ENCODE measurements at places on chromosomes 7 and 10.

GRCh38 chr7:24036033-24036412, 248.0 kb upstream of the NPY start:
- DNase-seq: no peak

DNA sequence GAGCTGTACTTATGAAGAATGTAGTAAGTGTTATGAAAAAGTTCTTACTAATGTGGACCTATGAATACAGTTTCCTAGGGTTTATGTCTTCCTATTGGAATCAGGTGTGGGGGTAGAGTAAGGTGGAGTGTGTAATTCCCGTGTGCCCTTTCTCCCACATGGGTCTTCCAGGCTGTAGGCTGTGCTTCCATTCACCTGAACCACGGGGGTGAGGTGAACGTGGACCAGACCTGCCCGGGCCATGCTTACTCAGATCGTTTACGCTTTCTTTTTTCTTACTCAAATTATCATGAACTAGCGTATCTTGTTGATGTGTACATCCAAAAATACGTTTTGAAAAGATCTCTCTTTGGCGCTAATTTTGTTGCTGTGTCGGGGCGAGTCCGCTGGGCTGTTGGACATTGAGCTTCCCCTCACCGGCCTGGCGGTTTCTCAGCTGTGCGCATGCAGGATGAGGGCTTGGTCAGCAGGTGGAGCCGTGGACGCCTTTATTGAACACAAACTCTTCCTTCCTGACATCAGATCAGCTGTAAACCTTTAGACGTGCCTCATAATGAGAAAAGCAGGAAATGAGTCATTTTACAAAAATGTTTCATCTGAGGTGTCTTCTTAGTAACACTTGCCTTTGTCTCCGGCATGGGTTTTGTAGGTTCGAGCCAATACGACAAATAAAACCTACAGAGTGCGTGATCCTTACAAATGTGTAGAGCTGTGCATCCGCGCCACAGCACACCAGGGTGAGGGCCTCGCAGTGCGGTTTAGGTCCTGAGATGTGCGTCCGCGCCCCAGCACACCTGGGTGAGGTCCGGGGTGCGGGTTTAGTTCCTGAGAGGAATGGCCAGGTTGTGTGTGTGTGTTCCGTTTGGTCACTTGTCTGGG, 53.8 kb downstream of the WDR37 start:
- peak; percentile 71 for DNase-seq

GRCh38 chr10:84341538-84341856, 13.1 kb downstream of the CCSER2 start:
- no peak for DNase-seq

GRCh38 chr10:75395932-75396630, 5.5 kb downstream of the ZNF503 start:
- DNase-seq: peak; percentile 57

DNA sequence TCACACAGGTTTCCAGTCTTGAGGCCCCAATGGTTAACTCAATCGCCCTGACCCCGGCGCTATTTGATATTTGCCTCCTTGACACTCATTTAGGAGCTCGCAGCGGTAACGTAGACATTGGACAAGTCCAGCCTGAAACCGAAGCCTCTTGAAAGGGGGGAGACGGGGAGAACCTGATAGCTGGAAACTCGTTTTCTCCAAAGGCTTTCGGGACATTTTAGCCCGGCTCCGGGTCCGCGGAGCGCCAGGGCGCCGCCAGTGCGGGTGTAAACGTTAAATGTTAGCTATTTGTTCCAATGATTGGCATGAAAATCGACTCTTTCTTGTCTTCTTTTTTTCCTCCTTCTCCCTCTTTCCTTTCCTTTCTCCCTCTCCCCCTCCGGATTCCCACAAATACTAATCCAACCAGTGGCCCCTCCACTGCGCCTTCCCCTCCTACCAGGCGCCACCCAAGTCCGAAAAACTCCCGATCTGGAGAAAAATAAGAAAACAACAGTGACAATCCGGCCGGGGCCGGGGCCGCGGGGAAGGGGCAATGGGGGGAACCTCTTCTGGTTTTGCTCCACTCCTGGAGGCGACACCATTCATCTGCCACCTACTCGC, 17.2 kb upstream of the GATA3 start:
- DNase-seq: peak; percentile 14

DNA sequence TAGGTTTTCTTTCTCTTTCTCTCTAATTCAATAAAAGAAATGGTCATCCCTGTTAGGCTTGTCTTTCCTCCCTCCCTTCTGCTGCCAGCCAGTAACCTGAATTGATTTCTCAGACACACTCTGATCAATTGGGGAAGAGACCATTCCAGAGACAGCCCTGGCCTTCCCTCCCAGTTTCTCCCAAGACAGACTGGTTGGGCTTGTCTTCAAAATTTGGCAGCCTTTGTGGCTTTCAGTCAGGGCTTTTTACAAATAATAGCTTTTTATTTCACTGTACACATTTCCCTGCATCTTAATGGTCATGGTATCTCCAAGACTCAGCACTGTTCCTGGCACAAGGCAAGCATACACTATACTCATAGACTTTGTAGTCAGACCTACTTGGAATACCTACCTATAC, 33.9 kb downstream of the BCAP29 start:
- DNase-seq: peak; percentile 25

- peak; percentile 82 for DNase-seq
Measured at GRCh38 chr10:63707254-63707910, 186.2 kb downstream of the REEP3 start.

DNA sequence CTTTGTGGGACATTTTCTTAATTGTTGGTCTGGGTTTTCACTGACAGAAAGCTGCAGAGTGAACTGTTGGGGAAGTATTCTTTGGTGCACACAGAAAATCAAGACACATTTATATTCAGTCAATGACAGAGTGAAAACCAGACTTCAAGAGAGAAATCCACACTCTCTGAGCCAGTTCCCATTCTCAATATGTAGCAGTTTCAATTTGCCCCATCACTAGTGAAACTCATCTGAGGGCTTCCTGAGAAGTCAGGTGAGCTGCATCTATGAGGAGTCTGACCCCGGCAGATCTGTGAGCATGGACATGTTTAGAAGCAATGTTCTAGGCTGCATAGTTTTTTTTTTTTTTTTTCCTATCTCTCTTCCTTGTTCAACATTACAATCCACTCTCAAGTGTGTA, 163.7 kb upstream of the AHR start:
- no peak for DNase-seq

DNA sequence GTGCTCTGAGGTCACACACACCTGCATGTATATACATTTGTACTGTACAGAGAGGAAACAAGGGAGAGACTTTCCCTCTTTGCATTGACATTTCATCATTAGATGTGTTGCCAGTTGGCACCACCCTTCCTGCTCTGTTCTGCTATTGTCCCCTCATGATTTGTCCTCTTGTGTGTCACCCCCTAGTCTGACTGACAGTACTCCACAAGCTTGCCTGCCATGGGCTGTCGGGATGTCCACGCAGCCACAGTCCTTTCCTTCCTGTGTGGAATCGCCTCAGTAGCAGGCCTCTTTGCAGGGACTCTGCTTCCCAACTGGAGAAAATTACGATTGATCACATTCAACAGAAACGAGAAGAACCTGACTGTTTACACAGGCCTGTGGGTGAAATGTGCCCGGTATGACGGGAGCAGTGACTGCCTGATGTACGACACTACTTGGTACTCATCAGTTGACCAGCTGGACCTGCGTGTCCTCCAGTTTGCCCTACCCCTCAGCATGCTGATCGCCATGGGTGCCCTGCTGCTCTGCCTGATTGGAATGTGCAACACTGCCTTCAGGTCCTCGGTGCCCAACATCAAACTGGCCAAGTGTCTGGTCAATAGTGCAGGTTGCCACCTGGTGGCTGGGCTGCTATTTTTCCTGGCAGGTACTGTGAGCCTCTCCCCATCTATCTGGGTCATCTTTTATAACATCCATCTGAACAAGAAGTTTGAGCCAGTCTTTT, 9.4 kb downstream of the CLDN12 start:
- DNase-seq: no peak

DNA sequence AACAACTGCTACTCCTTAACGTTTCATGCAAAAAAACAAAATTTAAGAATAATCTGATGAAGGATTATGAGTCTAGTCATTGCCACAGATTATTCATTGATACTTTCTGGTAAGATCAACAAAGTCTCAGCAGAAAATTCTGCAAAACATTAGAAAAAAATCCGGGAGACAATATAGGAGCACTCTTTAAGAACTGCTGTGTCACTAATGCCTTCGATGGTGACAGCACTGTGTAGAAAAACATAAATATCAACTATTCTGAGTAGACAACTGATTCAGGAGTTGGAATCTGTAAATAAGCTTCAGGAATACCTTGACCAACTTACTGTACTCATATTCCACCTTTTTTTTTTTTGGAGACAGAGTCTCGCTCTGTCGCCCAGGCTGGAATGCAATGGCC, 69.0 kb downstream of the CYTH3 start:
- no peak for DNase-seq

- DNase-seq: peak; percentile 55
Measured at GRCh38 chr7:75971961-75972763, 22.2 kb downstream of the TMEM120A start.

DNA sequence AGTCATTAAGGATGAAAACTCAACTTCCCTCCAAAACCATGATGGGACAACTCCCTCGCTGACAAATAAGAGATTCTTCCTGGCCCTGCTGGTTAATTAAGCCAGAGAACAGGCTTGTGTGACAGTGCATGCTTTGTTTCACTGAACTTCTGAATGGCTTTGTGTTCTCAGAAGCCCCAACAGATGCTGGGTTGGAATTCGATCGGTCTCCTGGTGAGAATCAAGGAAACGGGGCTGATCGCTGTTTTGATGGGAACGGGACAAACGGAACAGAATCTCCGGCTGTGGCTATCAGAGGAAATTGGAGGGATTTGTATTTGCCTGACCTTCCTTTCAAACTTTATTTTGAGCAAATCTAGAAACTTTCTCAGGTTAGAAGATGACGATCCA, 145.0 kb downstream of the RNF216 start:
- DNase-seq: no peak

DNA sequence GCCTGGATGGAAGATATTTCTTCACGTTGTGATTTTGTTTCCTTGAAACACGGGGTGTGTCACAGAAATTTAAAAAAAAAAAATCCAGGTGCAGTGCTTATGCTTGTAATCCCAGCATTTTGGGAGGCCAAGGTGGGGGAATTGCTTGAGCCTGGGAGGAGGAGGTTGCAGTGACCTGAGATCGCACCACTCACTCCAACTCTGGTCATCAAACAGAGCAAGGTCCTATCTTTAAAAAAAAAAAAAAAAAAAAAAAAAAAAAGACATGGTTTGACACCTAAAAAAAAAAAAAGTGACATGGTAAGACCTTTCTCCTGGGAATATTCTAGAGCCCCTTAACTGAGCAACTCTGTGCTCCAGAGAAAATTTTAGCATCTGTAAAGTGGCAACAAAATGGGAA, 9.0 kb upstream of the LRRC4 start:
- DNase-seq: no peak
